ENCODE measurements at places on chromosomes 11 and 22. TPM values are rescaled to one million over a fixed set of nuclear protein-coding genes. Genes with fewer than 3 reads are reported as not detected.

The XKR3 gene
- not detected for total RNA-seq

The MMP12 gene
- not detected for total RNA-seq

The ZC3H12C gene
- 2.6 TPM for total RNA-seq

The MS4A4A gene
- not detected for total RNA-seq

The OR4A16 gene
- not detected for total RNA-seq

The SPI1 gene
- not detected for total RNA-seq

The GLB1L3 gene
- total RNA-seq = 4.8 TPM

The LYVE1 gene
- not detected for total RNA-seq

The MYBPC3 gene
- total RNA-seq = not detected

The POU2AF2 gene
- not detected for total RNA-seq

The CCDC15 gene
- total RNA-seq = 3.8 TPM

The PIWIL4 gene
- 0.23 TPM for total RNA-seq

The MAP6 gene
- 0.11 TPM for total RNA-seq

The ARHGAP32 gene
- 2.1 TPM for total RNA-seq

The KCNJ11 gene
- 0.63 TPM for total RNA-seq

The CARD18 gene
- total RNA-seq = not detected

The CTTN gene
- total RNA-seq = 25.1 TPM

The IFITM2 gene
- total RNA-seq = 189 TPM

The VWCE gene
- total RNA-seq = 11.9 TPM

The TMEM80 gene
- 8.9 TPM for total RNA-seq

The UCP3 gene
- 1.6 TPM for total RNA-seq

The UPB1 gene
- not detected for total RNA-seq

The ENTHD1 gene
- 0.46 TPM for total RNA-seq

The OR5B21 gene
- 0.30 TPM for total RNA-seq

The ACR gene
- total RNA-seq = not detected

The TUG1 gene
- 44.9 TPM for total RNA-seq

The KRTAP5-9 gene
- not detected for total RNA-seq

The LRRC32 gene
- total RNA-seq = 5.4 TPM

The UPK3A gene
- total RNA-seq = not detected

The TTC28 gene
- 0.67 TPM for total RNA-seq

The AMBRA1 gene
- total RNA-seq = 28.9 TPM

The CDCA5 gene
- 108 TPM for total RNA-seq

The CD3D gene
- 417 TPM for total RNA-seq

The PHOX2A gene
- total RNA-seq = not detected

The FLRT1 gene
- not detected for total RNA-seq

The PLAAT5 gene
- total RNA-seq = 0.25 TPM

The KCNE3 gene
- total RNA-seq = not detected
